ENCODE measurements at places on chromosomes 1 and 21.

DNA sequence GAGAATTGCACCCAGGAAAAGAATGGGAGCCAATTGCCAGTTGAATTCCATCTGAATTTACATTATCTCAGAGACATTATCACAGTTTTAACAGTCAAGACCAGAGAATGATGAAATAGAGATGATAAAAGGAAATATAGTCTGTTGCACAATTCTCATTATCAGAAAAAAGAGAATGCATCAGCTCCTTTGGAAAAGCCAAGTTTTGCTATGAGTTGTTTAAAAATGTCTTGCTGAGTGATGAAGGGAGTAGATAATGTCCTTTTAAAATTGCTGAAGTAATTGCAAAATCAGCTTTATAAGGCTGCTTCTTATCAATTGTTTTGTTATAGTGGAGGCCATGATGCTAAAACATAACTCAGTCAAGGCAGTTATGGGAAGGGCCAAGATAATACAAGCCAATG, 37.9 kb upstream of the EEIG2 start:
- no peak for DNase-seq

DNA sequence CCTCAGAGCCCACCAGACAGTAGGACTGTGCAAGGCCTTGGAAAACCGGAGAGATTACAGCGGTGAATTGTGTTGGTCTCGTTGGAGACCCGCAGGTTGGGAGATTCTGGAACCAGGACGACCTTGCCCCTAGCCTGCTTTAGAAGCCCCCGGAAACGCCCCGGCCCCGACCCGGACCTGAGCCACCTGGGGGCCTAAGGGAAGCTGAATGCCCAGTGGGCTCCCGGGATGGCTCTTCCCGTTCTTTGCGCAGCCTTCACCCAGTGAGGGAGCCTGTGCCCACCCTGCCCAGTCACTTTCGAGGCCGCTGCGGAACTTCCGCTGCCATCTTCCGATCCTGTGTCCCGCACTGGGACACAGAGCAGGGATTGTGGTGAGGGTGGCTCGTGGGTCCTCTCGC, 254.4 kb downstream of the FAM72C start:
- no peak for DNase-seq

DNA sequence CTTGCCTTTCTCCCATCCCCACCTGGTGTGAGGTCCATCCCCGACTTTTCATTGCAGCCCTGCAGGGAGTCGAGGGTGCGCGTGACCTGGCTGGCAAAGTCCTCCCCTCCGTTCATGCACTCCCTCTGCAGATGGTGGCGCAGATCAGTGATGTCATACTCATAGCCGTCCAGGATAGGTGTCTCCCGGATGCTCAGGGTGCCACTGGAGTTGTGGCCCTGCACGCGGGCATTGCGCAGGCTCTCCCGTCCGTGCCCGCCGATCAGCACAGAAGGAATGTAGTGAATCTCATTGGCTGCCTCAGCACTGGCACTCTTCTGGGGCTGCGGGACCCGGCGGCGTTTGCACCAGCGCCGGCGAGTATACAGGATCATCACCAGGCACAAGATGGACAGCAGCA, 132.1 kb downstream of the ASTN1 start:
- DNase-seq, result no peak

DNA sequence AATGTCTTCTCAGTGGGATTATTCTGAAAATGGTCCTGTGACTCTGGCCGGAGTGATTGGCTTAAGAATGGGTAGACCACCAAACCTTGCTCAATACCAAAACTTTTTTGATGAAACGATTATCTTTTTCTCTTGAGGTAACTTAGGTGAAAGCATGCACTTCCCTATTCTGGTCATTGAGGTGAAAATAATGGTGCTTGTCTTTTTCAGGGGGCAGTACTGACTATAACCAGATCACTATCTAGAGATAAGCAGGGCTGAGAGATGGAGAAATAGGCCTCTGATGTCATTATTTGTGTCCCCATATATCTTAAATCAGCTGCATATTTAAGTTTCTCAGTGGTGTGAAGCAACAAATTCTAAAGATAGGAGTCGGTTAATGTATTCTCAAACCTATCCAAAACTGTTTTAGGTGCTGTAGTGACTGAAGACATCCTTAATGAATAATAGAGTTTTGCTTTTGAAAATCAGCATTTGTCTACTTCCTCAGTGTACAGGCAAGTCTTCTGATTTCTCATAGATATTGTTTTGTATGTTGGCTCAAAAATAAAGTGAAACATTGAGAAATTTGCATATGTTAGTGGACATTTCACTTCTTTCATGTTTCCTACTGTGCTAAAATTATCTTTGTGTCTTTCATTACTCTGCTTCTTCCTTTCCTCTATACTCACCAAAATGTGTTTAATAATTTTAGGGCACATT, 735.3 kb upstream of the ADGRL4 start:
- no peak for DNase-seq

DNA sequence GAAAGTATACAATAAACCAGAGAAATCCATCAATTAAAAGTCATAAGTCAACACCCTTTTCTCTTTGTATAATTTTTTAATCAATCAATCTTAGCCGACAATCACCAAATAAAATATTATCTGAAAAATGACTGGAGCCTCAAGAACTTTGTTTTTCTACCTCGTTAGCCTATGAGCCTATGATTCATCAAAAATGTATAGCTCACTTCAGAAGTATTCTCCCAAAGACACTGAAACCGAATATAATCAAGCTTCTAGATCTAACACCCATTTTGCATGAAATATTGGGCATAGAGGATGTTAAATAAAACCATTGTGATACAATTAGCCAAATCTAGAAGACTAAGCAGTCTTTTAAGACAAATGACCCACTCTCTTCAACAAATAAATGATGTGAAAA, 17.8 kb upstream of the RSBN1 start:
- DNase-seq, result no peak

- DNase-seq, result no peak
Measured at GRCh38 chr1:77383236-77383635, 101.4 kb downstream of the AK5 start.

- no peak for DNase-seq
Measured at GRCh38 chr1:14516974-14517840, 81.3 kb upstream of the KAZN start.

- no peak for DNase-seq
Measured at GRCh38 chr1:231761747-231762541, 135.4 kb downstream of the DISC1 start.

DNA sequence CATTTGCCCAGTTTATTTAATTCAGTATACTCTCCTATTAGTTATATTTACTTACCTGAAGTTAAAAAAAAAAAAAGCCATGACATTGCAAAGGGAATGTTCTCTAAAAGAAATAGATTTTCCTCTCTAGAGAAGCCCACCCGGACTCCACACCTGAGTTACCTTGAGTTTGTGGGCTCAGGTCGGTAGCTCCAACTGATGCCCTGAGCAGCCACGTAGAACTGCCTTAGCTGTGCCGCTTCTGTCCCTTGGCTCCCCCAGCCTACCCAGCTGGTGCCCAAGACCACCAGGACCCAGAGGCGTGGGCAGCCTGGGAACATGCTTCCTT, 250 bp downstream of the F5 start:
- DNase-seq, result no peak

- DNase-seq, result no peak
Measured at GRCh38 chr1:218852527-218852926, 321.2 kb upstream of the LYPLAL1 start.
